ENCODE measurements at places on chromosomes 12 and 14.

GRCh38 chr12:125070661-125071390, 5.6 kb downstream of the AACS start:
- no peak for DNase-seq

GRCh38 chr12:108635201-108635996, 1.7 kb upstream of the SELPLG start:
- peak; percentile 32 for DNase-seq

GRCh38 chr12:112425582-112426382, 7.0 kb downstream of the PTPN11 start:
- DNase-seq = no peak

GRCh38 chr12:108356835-108357806, 18.0 kb upstream of the CMKLR1 start:
- no peak for DNase-seq

GRCh38 chr12:109447482-109447881, 29.6 kb downstream of the KCTD10 start:
- peak; percentile 27 for DNase-seq

- no peak for DNase-seq
Observed at GRCh38 chr12:122961531-122962329, 4.5 kb downstream of the ABCB9 start.

DNA sequence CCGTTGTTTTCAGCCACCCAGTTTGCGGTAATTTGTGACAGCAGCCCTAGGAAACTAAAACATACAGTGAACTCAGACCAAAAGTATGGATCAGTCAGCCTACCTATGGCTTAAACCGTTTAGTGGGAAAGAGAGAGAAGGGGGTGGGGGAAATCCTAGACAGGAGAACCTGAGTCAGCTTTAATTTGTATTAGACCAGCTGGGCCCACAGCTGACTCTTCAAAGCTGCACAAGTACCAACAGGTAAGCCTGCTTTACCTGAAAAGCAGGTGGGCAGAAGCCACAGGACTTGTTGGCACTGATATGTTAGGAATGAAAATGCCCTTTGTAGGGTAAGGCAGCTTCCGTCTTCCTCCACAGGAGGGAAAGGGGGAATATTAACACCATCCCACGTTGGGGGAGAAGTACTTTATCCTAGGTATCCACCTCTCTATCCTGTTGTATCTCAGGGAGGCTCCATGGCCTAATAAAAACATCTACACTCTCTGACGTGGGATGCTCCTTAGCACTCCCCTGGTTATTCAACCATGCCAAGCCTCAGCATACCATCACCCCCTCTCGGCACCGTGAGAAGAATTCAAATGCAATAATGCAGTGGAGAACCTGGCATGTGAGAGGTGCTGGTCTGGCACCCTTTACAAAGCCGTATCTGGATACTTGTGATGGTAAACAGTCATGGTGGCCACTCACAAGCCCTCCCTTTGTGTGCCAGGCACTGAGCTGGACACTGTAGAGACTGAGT, 70.3 kb downstream of the STON2 start:
- DNase-seq = no peak

DNA sequence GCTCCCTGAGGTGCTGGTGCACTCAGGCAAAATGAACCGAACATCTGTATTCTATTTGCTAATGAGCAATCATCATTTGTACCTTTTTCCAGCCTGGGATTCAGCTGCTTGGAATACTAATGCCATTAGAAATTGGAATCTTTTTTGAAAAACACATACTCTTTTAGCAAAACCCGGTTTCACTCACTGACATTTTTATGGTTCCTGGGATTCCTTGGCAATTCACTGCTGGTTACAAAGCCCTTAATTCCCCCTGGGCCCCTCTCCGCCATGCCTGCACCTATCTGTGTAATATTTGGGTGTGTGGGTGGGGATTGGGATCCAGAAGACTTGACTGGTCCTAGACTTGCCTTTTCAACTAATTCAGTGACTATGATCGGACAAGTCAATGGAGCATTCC, 199.1 kb downstream of the FOXN3 start:
- DNase-seq = no peak

GRCh38 chr12:108821407-108822397, 35.7 kb downstream of the SSH1 start:
- DNase-seq = peak; percentile 81

GRCh38 chr14:77603654-77604255, 12.7 kb downstream of the SPTLC2 start:
- no peak for DNase-seq

GRCh38 chr12:111741235-111741812, 25.4 kb upstream of the ALDH2 start:
- peak; percentile 63 for DNase-seq

GRCh38 chr12:114884575-114884974, 200.6 kb upstream of the TBX3 start:
- no peak for DNase-seq

DNA sequence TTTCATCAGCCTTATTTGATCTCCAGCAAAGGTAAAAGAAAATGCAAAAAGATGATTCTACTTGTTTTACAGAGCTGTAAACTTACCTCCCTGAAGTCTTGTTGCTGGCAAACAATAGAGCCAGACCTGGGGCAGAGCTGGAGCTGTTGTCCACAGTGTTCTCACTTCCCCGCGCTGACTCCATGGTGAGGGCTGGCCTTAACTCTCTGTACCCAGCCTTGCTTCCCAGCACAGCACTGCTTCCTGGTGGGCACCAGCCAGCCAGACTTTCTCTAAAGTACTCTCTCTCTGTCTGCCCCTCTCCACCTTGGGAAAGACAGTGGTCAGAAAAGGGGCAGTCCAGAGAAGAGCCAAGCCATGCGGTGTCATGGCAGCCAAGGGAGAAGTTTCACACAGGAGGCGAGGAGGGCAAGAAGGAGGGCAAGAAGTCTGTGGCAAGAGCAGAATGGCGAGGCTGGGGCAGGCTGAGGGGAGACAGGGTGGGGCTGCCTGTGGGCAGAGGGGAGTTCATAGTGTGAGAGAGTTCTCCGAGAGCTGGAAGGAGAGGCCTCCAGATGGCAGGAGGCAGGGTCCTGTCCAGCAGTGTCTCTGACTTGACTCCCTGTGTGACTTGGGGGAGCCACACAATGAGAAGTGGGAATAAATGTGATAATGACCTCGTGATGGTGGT, 9.3 kb downstream of the EVL start:
- DNase-seq = no peak

DNA sequence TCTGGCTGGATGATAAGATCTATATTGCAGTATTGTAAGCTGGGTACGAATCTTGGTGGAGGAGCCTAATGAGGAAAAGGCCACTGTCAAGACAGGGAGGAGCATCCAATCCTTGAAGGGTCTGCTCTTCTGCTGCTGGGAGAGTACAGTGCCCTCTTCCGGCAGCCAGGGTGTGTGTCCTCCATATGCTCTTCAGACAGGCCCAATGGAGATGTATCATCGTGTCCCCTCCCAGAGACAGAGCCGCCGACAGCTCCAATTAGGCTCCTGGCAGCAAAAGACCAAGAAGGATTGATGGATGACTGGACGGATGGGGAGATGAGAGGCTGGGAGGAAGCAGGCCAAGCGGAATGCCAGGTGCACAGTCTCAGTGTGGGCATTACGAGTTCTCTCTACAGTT, 51.6 kb upstream of the PIWIL1 start:
- DNase-seq = no peak

DNA sequence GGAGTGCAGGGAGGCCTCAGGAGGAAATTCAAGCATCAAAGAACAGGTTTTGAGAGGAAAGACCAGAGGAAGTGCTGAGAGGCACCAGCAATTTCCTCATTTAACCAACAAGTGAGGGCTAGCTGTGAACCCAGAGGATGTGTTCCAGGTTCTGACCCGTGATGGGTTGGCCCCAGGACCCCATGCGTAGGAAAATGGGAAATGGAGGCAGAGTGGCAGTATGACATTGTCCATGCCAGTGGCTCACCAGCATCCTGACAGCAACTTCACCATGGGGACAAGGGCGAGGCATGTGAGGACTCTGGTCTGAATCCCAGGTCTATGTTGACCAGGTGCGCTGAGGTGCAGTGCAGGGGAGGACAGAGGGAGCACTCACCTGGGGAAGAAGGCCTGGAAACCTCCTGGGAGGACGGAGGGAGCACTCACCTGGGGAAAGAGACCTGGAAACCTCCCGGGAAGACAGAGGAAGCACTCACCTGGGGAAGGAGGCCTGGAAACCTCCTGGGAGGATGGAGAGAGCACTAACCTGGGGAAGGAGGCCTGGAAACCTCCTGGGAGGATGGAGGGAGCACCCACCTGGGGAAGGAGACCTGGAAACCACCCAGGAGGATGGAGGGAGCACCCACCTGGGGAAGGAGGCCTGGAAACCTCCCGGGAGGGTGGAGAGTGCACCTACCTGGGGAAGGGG, 6.7 kb upstream of the CACNA2D4 start:
- DNase-seq = no peak

DNA sequence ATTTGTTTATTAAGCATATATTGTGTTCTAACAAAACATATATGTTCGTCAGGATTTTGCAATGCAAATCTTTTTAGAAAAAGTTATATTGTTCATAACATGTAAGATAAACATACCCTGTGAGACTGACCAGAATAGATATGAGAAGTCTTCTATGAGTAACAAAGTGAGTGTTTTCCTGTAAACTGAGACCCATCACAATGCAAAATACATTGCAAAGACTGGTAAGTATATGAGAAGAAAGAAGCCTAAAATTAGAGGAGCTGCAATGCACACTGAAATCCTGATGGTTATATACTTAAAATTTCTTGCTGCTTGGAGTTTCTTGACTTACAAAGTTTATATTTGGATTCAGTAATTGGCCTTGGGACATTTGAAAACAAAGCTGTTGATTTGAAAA, 6.0 kb downstream of the HMGA2 start:
- peak; percentile 77 for DNase-seq

DNA sequence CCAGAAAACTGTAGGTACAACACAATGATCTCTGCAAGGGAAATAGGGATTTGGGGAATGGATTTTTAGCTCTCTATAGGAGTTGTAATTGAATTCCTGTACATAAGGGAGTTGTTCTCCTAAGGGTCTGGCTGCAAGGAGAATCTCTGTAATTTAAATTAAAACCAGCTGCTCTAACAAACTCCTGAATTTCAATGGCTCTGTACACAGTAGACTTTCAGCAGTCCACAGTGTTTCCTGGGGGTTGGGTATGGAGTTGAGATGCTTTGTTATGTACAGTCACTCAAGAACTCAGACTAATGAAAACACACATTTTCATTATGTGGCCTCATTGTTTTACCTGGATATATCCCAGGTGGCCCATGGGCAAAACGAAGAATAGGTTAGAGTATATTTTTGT, 93.2 kb downstream of the NAV3 start:
- DNase-seq = no peak

- DNase-seq = no peak
Observed at GRCh38 chr12:45256721-45257120, 40.8 kb downstream of the ANO6 start.

DNA sequence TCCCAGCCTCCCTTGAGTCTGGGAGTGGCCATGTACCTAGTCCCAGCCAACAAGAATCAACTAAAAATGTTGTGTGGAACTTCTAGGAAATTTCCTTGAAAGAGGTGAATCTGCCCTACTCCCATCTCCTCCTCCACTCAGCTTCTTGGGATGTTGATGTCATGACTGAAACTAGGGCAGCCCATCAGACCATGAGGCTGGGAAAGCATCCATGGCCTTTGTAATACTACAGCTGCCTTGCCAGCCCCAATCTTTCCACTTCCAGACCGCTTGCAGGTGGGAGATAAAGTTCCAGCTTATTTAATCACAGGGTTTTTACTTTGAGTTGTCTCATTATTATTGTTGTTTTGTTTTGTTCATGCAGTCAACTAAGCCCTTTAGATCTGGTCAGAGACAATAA, 170.3 kb upstream of the LMNTD1 start:
- DNase-seq = no peak

- no peak for DNase-seq
Observed at GRCh38 chr12:44500423-44500822, 375.7 kb downstream of the NELL2 start.

DNA sequence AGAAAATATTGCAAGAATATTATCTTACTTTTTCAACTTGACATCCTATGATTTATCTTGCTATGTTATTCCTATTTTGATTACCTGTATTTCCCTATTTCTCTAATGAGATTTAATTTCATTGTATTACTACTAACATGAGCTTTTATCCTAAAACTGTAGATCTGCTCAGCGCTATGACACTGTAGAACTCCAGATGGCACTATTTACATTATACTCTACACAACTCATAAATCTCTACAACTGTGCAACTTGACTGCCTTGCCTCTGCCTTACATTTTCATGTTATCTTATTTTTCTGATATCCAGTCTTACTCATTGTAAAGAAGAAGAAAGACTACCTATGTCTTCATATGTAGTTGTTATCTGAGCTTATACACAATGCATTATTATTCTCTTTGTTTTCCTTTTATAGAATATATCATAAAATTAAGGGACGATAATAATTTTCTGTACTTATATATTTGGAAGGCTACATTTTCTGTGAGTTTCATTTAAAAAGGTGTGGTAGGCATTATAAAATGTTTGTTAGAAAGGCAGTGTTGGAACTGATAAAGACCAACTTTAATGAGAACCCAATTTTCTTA, 24.1 kb downstream of the NUP37 start:
- DNase-seq = peak; percentile 43

- peak; percentile 40 for DNase-seq
Observed at GRCh38 chr14:67170660-67171059, 18.6 kb upstream of the GARIN2 start.

- no peak for DNase-seq
Observed at GRCh38 chr12:69508621-69509020, 38.4 kb downstream of the FRS2 start.

DNA sequence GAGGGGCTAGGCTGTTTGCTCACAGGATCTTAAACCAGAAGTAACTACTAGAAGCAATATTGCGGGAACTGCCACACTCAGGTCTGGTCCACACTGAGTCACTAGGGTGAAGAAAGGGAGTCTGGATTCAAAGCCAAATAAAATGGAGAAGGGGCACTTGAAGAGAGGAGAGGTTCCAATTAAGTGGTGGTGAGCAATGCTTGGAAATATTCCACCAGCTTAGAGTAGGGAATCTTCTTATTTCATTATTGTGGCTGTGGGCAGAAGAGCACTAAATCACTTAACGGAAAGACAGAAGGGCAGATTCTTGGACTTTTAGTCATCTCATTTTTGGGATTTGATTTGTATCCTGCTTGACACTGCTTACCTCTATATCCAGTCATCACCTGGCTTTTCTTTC, 48.6 kb upstream of the PPP1R12A start:
- DNase-seq = peak; percentile 64

GRCh38 chr14:26791117-26791806, 193.4 kb upstream of the NOVA1 start:
- no peak for DNase-seq

DNA sequence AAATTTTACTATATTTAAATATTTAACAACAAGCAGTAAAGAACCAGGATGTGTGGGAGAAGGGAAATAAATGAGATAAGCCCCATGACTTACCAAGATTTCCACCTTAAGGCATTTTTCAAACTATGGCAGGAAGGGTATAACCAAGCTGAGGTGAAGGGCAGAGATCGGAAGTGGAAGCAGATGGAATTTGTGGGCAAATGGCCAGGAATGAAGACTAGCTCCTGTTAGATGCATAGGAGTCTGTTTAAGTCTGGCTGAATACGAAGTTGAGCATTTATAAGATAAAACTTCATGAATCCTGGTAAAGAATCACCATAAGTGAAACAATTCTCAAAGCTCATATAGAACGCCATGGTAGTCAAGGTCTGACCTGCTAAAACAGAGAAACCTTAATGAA, 163.5 kb downstream of the DIO2 start:
- peak; percentile 30 for DNase-seq

GRCh38 chr14:103547455-103547940, 15.0 kb downstream of the BAG5 start:
- no peak for DNase-seq

GRCh38 chr14:83697099-83697498, 1832.8 kb upstream of the FLRT2 start:
- no peak for DNase-seq

GRCh38 chr14:54867011-54867410, 35.6 kb downstream of the GCH1 start:
- DNase-seq = no peak
